Activated naive CD4-positive, alpha-beta T cell treated with anti-CD3 and anti-CD28 coated beads for 36 hours (primary cell): ENCODE measurements at places on chromosomes 5 and 9. TPM values are rescaled to one million over a fixed set of nuclear protein-coding genes. Genes with fewer than 3 reads are reported as not detected.

DNA sequence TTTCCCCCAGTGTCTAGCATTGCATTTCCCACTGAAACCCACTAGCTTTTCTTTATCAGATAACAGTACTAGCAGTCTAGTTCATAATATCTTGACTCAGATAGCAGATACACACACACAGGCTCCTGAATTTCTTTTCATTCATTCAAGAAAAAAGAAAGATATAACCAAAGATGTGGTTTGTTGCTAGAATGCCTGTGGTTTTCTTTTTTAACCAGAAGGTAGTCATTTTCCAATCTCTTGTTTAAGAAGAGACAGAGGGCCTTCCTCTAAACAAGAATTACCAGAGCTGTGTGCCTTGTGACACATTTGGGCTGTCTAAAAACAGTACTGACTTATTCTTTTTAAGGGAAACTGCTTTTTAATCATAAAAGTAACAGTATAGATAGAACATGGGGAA, 167.3 kb downstream of the PJA2 start:
- peaks cover 5% of the 10 kb centered on the region for H3K27me3 ChIP-seq
- DNase-seq = peak; percentile 10
- peaks cover 5% of the 10 kb centered on the region for H3K4me1 ChIP-seq
- no peak overlapping the region for H3K4me3 ChIP-seq
- H3K27ac ChIP-seq = no peak overlapping the region
- H3K36me3 ChIP-seq = peaks cover 8% of the 10 kb centered on the region

- H3K36me3 ChIP-seq = no peaks in the 10 kb centered on the region
- H3K4me1 ChIP-seq = no peaks in the 10 kb centered on the region
- DNase-seq = no peak
Measured at GRCh38 chr9:130555968-130556367, 23.4 kb upstream of the FUBP3 start.

DNA sequence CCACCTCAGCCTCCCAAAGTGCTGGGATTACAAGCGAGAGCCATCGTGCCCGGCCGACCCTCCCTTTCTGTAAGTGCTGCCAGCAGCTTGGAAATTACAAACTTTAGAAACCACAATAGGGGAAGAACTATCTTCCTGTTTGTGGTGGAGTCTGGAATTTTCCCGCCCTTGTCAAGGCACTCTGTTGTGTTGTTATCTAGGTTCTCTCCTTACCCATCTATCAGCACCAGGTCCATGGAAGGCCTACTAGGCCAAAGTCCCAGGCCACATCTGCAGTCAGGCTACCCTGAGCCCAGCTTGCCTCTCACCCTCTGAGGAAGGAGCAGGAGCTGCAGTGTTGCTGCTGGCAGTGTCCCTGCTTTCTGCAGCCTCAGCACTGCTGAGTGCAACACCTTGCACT, 214.9 kb downstream of the MCTP1 start:
- no peak overlapping the region for H3K27ac ChIP-seq
- H3K4me3 ChIP-seq = no peak overlapping the region
- H3K27me3 ChIP-seq = peaks cover 3% of the 10 kb centered on the region

DNA sequence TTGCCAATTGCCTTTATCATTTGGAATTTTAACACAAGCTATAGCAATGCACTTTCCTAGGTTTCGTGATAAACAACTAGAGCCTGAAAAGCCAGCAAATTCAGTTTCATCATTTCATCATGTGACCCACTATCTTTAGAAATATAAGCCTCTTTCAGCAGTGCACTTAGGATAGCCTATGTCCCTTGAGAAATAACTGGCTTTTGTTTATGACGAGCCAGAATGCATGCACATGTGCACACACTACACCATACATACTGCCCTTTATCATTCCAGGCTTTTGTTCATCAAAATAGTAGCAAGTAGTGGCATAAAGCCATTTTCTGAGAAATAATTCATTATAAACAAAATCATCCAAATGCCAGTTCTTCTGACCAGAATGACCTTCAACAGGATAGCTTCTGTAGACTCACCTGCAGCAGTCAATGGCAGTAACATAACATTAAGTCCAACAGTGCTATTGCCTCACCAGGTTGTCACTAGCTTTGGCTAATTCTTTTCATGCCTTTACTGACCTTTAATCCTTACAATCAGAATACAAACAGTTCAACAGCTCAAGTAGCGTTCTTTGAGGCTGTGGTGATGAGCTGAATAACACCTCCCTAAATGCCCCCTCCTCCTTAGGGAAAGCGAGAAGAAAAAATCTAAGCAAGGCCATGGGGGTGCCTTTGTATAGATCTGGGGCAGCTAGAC, 132.3 kb upstream of the SMARCA2 start:
- no peak overlapping the region for H3K27ac ChIP-seq
- no peak for DNase-seq
- H3K36me3 ChIP-seq = no peaks in the 10 kb centered on the region

GRCh38 chr5:147445917-147446316, 64.0 kb downstream of the DPYSL3 start:
- no peak overlapping the region for H3K4me3 ChIP-seq
- no peak for DNase-seq

Gene CA9
- 0.52 TPM for total RNA-seq

Gene PCDHB2
- total RNA-seq = not detected

GRCh38 chr9:123926941-123927340, 3.0 kb downstream of the DENND1A start:
- no peak for DNase-seq
- H3K27me3 ChIP-seq = no peaks in the 10 kb centered on the region
- H3K27ac ChIP-seq = no peak overlapping the region
- no peak overlapping the region for H3K4me3 ChIP-seq
- H3K4me1 ChIP-seq = peaks cover 39% of the 10 kb centered on the region

Gene SOX30
- total RNA-seq = 0.57 TPM

GRCh38 chr5:131505237-131505908, 129.7 kb downstream of the RAPGEF6 start:
- H3K36me3 ChIP-seq = peaks cover 43% of the 10 kb centered on the region
- H3K27me3 ChIP-seq = no peaks in the 10 kb centered on the region
- H3K4me1 ChIP-seq = peaks cover 11% of the 10 kb centered on the region
- H3K27ac ChIP-seq = no peak overlapping the region
- H3K4me3 ChIP-seq = no peak overlapping the region
- DNase-seq = no peak

DNA sequence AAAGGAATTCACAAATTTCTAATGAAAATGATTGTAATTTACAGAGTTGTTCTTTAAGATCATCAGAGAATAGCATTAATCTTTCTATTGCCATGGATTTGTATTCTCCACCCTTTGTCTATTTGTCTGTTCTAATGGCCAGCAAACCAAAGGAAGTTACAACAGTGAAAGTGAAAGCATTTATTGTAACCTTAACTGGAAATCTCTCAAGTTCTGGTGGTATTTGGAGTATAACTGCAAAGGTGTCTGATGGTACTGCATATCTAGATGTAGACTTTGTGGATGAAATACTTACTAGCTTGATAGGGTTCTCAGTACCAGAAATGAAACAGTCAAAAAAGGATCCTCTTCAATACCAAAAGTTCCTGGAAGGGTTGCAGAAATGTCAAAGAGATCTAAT, 21.7 kb downstream of the RMI1 start:
- H3K36me3 ChIP-seq = peaks cover 23% of the 10 kb centered on the region
- no peak for DNase-seq
- H3K4me1 ChIP-seq = peaks cover 12% of the 10 kb centered on the region
- no peaks in the 10 kb centered on the region for H3K27me3 ChIP-seq
- H3K27ac ChIP-seq = no peak overlapping the region

DNA sequence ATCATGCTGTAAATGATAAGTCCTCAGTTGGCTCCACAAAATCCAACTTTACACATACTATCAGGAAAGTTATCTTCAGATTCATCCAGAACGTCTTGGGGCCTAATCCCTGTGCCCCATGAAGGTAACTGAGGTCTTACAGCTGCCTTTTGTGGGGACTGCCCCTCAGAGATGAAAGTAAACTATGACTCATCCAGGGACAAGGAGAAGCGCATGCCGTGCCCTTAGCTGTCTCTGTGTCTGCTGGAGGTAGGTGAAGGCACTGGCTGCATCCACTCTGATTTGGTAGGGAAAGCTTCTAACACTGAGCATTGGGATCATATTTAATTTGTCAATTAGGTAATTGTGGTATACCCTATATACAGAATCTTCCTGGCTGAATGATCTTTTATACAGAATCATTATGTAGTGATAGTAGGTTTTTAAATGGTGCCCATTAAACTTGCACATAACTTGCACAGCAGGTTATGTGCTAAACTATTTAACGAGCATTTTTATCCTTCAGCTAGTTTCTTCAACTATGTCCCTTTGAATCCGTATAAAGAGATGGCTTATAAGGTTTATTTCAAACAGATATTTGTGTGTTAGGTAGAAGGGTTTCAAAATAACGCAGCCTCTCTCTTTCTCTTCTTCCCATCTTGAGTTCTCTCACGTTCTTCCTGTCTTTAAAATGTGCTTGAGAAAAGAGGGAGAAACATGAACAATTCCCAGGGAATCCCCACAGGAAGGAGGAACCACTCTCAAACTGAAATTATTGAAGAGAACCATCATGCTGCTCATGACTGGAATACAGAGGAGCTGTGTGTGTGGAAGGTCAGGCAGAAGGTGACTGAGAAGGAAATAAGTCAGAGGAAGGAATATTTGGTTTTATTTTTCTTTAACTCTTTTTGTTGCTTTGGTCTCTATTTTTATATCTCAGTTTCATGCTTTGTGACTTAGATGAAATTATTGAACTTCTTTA, 250.9 kb downstream of the CD180 start:
- no peak overlapping the region for H3K27ac ChIP-seq
- no peak overlapping the region for H3K4me3 ChIP-seq
- peaks cover 6% of the 10 kb centered on the region for H3K4me1 ChIP-seq
- no peaks in the 10 kb centered on the region for H3K36me3 ChIP-seq

- DNase-seq = no peak
- no peak overlapping the region for H3K27ac ChIP-seq
- peaks cover 10% of the 10 kb centered on the region for H3K4me1 ChIP-seq
- H3K27me3 ChIP-seq = peaks cover 61% of the 10 kb centered on the region
Measured at GRCh38 chr9:99365233-99365980, 143.3 kb downstream of the SEC61B start.

DNA sequence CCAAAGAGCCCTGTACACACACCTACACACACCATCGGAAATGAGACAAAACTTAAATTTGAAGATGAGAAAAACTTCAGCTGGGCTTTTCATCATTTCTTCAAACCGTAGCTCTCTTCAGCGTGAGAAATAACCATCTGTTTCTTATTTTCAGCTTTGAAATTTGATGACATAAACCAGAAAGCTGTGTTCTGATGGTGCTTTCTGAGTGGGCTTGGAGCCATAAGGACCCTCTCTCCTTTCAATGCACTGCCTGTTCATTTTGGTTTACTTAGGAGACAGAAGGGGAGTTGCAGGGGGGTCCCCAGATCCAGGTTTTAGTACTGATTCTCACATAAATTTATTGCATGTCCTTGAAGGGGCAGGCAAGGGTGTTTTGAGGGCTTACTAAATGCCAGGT, 9.5 kb downstream of the FBXO10 start:
- DNase-seq = no peak
- no peak overlapping the region for H3K27ac ChIP-seq
- H3K4me3 ChIP-seq = no peak overlapping the region
- no peaks in the 10 kb centered on the region for H3K27me3 ChIP-seq
- peaks cover 23% of the 10 kb centered on the region for H3K36me3 ChIP-seq

Gene DND1
- total RNA-seq = 1.7 TPM

Gene ACER2
- 2.0 TPM for total RNA-seq

DNA sequence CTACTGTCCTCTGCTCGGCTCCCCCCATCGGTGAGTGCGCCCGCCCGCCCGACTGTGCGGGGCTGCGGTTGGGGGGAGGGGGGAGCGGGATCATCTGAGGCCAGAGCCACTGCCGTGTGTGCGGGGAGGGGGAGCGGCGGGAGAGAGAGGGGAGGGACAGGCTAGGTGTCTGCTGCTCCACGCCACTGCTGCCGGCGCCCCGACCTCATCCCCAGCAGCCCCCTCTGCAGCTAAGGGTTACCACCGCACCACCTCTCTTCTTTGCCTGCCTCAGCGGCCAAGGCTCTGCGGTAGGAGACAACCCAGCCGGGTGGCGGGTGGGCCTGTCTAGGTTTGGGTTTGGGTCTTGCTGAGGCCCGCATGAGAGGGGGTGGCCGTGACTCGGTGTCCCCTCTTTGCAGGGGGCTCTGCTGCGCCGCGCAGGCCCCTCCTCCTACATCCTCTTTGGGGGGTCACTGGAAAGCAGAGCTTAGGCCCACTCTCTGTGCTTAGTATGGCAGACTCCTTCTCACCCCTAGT, 670 bp upstream of the PURA start:
- H3K27ac ChIP-seq = peak overlapping the region; percentile 90
- DNase-seq = peak; percentile 38
- H3K4me1 ChIP-seq = peaks cover 61% of the 10 kb centered on the region
- H3K27me3 ChIP-seq = no peaks in the 10 kb centered on the region
- H3K36me3 ChIP-seq = no peaks in the 10 kb centered on the region
- peak overlapping the region; percentile 91 for H3K4me3 ChIP-seq

DNA sequence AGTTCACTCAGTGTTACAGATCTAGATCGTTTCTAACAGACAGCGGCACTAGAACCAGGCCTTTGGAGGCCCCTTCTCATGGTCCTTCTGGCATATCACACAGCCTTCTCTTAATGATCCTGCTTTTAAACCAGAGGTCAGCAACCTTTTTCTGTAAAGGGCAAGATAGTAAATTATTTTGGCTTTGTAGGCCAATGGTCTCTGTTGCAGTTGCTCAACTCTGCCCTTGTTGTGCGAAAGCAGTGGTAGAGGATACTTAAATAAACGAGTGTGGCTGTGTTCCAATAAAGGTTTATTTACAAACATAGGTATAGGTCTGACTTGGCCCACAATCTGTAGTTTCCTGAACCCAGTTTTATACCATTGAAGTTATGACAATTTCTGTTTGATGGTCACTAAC, 47.3 kb upstream of the CD180 start:
- H3K4me3 ChIP-seq = no peak overlapping the region
- DNase-seq = no peak
- H3K27ac ChIP-seq = no peak overlapping the region
- H3K4me1 ChIP-seq = peaks cover 8% of the 10 kb centered on the region
- no peaks in the 10 kb centered on the region for H3K36me3 ChIP-seq

GRCh38 chr5:94389515-94389899, 228.9 kb downstream of the KIAA0825 start:
- no peaks in the 10 kb centered on the region for H3K36me3 ChIP-seq
- no peak for DNase-seq
- H3K4me3 ChIP-seq = no peak overlapping the region
- no peaks in the 10 kb centered on the region for H3K27me3 ChIP-seq

- DNase-seq = no peak
- H3K27ac ChIP-seq = no peak overlapping the region
- no peaks in the 10 kb centered on the region for H3K4me1 ChIP-seq
- no peaks in the 10 kb centered on the region for H3K27me3 ChIP-seq
- no peak overlapping the region for H3K4me3 ChIP-seq
- H3K36me3 ChIP-seq = no peaks in the 10 kb centered on the region
Measured at GRCh38 chr5:41012318-41012717, 58.8 kb downstream of the MROH2B start.

Gene LCN1
- not detected for total RNA-seq

DNA sequence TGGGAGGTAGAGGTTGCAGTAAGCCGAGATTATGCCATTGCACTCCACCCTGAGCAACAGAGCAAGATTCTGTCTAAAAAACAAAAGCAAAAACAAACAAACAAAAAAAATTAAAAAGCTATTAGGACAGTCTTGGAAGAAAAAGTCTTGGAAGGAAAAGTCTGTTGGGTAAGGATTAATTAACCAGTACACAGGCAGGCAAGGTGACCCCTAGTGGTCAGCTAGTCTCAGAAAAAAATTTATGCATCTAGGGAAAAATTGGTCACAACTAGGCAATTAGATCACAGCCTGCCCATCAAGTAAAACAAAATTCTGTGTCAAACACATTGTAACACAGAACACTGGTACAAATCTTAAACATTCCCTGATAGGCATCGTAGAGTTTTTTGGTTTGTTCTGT, 6.7 kb upstream of the ANKRD18B start:
- no peaks in the 10 kb centered on the region for H3K4me1 ChIP-seq
- peak; percentile 19 for DNase-seq
- no peaks in the 10 kb centered on the region for H3K36me3 ChIP-seq
- H3K4me3 ChIP-seq = no peak overlapping the region
- no peak overlapping the region for H3K27ac ChIP-seq
- H3K27me3 ChIP-seq = peaks cover 12% of the 10 kb centered on the region
